PC-9 (cell line): ENCODE measurements at places on chromosomes 12 and 14.
A peak's percentile ranks its signal among the peaks of the same experiment; 100 is the strongest.

- DNase-seq: no peak
Observed at GRCh38 chr12:25009496-25010092, 60.7 kb upstream of the BCAT1 start.

DNA sequence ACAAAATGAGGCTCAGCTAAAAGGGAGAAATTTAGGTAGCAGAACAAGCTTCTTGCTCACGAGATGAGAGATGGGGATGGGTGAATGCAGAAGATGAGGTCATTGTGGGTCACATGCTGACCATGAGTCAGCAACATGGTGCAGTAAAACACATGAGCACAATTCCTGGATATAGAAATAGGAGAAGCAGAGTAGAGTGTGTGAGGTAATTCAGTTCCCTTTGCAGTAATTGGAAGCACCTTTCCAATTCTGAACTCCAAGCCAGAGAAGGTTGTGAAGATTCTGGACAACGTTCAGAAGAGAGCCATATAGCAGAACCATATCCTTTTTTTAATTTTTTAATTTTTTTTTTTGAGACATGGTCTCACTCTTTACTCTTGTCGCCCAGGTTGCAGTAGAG is 62.0 kb upstream of the LMNTD1 start:
- peak; percentile 19 for DNase-seq

DNA sequence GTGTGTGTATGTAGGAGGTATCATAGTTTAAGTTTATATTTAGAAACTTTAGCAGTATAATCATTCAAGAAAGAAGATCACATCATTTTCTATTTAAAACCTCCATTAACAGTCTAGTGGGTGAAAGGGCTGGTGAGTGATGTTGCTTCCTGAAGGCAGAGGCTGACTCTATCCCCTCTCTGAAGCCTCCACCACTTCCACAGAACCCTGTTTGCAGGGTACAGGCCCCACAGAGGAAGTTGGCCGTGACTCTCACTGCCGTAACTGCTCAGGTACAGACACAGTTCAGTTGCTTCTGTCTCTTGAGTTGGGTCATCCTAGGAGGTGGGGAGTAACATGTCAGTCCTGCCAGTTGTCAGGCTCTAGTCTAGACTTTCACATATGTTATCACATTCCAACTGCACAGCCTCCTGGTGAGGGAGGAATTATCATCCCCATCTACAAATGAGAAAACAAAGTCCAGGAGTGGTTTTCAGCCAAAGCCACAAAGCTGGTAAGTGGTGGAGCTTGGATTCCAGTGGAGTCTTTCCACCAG is 31.5 kb downstream of the CFL2 start:
- DNase-seq: no peak

DNA sequence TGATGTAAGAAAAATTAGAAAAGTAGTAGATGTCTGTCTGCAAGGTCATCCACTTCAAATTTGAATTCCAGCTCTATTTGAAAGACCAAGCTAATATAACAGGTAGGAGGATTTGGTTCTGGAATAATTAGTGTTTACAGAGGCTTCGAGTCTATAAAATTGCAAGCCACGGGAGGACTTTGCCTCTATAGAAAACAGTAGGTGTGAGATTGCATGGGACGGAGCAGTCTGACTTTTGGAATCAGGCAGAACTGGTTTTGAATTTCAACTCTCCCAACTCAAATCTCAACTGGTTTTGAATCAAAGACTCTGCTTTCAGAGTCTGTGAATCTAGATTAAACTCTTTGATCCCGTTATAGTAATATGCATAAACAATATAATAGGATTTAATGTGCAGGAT is 82.4 kb downstream of the PIK3C2G start:
- DNase-seq: no peak
